ENCODE measurements at places on chromosomes 7 and 10.

DNA sequence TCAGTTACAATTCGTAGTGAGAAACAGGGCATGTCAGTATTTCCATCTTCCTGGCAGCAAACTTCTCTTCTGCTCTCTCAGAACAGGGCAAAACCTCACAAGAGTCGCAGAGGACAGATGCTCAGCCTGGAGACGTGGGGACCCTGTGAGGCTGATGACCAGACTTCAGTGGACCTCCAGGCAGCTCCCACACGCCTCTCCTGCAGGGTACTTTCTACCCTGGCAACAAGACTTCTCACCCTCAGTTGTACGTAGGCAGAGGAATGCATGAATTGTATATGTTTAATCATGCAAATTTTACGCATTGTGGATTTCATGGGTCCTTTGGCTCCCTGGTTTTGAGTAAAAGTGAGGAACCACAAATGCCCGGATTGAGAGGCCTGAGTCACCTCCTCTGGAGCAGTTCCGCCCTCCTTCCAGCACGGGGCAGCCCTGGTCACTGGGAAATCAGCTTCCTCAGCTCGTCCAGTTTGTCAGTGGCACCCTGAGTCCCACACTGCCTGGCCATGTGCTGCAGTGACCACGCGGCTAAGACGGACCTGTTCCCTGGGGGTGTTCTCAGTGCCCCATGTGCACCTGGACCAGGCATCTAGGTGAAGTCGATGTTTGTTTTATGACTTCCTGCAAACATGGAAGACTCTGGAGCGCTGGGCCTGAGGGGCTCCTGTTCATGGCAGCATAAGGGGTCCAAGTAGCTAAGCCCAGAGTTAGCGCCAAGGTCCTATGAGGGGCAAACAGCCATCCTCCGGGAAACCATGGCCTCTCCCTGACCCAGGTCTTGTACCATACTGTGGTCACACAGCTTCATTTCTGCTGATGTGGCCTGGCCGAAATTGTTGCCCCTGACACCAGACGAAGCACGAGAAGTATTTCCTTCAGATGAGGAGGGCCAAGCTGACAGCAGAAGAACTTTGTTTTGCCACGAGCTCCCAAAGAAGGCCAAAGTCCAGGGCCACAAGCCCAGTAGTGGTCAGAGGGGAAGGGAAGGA lies 165.1 kb downstream of the TNS3 start:
- no peak for DNase-seq

DNA sequence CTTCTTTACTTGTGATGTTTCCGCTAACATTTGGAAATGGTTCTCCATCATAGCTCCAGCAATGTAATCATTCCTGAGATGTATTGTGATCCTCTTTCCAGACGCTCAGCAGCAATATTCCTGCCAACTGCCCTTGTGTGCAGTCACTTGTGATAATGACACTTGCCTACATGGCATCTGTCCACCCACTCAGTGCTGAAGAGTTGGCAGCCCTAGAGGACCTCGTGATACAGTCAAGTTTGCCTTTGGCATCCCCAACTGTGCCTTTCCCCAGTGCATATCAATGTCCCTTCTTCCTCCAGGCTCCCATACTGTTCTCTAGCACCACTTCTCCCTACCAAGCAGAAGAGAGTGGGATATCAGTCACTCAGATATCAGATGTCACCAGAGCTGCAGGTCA lies 64.9 kb downstream of the MYOF start:
- no peak for DNase-seq

DNA sequence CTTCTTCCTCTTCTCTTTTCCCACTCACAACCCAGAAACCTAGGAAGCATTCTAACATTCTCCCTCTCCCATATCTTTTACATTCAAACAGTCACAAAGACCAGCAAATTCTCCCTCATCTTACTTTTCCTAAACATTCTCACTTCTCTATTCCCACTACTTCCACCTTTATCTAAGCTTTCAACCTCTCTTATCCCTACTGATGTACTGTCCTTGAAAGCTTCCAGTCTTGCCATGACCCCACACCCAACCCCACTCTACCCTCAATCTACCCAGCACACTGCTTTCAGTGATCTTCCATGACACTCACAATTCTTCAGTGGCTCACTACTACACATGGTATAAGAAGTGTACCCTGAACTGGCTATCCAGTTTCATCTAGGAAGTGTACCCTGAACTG lies 5.3 kb downstream of the IMMP2L start:
- no peak for DNase-seq

DNA sequence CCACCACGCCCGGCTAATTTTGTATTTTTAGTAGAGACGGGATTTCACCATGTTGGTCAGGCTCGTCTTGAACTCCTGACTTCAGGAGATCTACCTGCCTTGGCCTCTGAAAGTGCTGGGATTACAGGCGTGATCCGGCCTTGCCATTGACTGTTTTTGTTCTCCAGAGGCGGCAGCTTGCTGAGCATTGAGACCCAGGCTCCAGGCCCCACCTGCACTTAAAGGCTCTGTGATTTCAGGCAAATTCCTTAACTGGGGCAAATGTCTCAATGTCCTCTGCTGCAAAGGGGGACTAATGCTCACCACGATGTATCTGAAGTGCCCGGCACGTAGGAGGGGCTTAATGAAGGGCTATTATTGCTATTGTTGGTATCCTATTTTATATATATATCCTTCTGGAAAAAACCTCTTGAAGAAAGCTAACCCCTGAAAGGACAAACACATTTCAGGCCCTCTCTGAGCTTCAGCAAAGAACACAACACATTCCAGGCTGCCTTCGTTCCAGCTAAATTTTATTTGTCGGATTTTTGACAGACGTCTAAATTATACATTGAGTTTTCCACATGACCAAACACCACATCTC lies 29.0 kb downstream of the TRIM8 start:
- no peak for DNase-seq

GRCh38 chr7:117188376-117188775 lies 134.5 kb downstream of the WNT2 start:
- no peak for DNase-seq

DNA sequence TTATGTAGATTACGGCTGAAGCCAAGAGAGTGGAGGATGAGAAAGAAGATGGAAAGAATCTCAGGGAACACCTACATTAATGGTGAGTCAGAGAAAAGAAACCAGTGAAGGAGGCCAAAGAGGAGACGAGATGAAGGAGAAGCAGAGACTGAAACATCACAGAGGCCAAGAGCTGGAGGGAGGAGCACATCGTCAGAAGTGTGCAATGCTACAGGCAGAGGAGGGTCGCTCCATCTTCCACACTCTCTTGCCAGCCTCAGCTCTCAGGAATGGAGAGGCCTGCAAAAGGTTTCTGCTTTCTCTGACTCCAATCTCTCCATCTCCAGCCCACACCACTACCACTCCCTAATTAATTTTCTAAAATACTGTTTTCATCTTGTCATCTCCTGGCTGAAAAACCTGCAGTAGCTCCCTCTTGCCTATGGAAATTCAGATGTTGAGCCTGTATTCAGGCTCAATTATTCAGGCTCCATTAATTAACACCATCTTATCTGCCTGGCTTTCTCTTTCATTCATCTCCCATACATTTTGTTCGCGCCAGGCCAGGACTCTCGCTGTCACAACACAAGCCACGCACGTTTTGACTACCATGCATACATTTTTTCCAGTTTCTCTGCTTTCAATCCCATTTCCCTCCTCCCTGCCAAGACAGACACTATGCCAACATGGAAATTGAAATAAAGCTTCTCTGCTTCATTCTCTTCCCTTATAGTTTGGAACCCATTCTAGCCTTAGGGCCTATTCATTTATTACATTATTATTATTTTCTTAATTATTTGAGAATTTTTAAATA lies 165.8 kb downstream of the INHBA start:
- DNase-seq, result no peak

- no peak for DNase-seq
Observed at GRCh38 chr7:117248829-117249228, 74.0 kb downstream of the WNT2 start.

- no peak for DNase-seq
Observed at GRCh38 chr10:852386-852785, 79.1 kb downstream of the LARP4B start.

DNA sequence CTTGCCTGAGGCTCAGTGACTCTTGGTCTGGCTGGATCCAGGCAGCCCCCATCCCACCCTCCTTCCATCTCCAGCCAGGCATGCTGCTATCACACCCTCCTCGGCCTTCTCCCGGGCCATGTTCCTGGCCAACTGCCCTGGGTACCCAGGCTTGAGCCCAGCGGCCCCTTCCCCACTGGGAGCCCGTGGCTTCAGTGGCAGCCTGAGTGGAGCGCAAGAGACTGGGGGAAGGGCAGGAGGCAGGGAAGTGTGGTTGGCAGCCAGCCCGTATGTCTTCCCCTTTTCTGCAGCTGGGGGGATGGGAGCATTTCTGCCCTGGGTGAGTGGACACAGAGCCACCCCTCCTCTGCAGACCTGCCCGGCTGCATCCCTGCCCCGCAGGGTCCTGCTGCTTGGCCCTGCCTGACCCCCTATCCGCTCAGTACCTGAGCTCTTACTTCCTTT lies 148.5 kb downstream of the ARHGAP22 start:
- no peak for DNase-seq

DNA sequence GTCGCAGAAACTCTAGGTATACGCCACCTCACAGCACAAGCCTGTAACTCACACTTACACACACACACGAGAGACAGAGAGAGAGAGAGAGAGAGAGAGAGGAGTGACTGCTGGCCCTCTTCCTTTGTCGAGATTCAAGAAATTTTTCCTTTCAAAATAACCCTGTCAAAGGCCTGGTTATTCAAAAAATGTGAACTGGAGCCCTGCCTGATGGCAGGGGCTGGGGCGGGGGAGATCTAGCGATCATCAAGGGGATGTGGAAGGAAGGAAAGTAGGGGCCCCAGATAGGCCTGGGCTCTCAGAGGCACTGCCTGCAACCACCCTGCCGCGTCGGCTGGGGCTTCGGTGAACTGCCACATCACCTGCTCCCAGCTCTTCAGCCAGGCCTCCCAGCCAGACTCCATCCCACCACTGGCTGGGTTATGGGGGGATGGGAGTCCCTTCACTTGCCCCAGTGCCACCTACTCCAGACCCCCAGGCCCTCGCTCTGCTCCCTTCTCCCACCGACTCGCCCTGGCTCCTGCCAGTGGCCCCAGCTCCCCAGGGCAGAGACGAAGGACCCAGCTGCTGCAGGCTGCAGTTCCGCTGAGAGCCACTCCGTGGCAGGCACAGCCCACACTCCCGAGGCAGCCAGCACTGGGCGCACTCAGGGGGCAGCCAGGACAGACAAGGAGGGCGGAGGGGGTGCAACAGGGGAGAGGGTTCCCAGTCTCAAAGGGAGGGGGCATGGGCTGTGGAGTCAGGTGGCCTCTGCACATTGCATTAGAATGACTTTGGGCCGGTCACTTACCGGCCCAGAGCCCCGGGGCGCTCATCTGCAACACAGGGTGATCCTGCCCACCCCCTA lies 15.3 kb downstream of the KCNH2 start:
- DNase-seq, result peak; percentile 62

DNA sequence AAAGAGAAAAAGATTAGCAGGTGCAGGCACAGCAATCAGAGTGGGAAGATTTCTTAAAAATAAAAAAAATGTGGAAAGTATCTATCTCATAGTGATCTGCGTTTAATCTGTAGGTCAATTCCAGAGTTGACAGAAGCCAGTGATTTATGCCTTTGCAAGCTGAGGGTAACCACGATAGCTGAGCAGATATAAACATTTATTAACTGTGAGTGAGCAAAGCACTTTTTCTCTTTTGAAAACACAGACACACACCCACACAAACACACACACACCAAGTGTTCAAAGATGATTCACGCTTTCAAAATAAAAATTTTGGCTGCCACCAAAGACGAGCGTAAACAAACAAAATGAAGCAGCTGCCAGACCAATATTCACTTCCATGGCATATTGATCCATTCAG lies 243.2 kb upstream of the SLC26A5 start:
- DNase-seq, result no peak

GRCh38 chr7:31102151-31102972 lies 50.3 kb downstream of the ADCYAP1R1 start:
- DNase-seq, result no peak

- DNase-seq, result no peak
Observed at GRCh38 chr10:67088036-67088435, 162.2 kb downstream of the LRRTM3 start.

DNA sequence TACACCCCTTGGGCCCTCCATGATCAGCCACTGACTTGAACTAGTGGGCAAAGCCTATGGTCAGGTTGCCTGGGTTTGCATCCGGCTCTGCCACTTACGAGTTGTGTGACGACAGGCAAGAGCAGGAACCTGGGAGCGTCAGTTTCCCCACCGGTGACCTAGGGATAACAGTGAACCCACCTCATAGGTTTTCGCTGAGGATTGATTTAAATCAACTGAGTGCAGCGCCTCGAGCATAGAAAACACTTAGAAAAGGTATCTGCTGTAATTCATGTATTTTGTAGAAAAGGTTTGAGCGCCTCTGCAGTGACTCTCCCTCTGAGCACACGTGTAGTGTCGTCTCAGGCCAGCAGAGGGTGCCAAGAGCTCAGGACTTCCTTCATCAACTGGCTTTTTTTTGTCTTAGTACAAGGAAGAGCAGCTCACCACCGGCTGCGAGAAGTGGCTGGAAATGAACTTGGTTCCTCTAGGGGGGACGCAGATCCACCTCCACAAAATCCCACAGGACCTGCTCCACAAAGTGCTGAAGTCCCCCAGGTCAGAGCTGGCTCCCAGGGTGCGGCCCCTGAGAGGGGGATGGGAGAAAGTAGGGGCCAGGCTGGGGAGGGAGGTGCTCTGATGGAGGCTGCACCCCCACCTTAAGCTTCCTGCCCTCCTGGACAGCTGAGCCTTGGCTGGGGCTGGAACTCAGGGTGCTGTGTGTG lies 27.7 kb downstream of the BTBD16 start:
- DNase-seq, result peak; percentile 63

DNA sequence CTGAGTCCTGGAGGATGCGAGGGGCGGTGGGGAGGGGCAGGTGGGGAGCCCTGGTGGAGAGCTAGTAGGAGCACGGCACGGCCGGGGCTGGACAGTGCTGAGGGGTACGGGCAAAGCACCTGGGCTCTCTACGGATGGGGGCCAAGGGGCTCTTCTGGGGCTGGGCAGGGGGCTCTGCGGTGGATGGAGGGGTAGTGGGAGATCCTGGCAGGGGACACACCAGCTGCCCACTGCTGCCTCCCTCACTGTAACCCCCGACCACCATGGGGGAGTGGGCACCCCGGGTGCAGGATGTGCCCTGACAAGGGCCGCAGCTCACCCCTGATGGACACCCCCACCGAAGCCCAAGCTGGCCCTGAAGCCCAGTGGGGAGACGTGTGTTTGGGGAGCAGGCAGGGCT lies 203.3 kb downstream of the ELFN1 start:
- DNase-seq, result no peak

- DNase-seq, result no peak
Observed at GRCh38 chr10:86632951-86633350, 21.4 kb upstream of the OPN4 start.

- no peak for DNase-seq
Observed at GRCh38 chr10:123517901-123518300, 148.3 kb upstream of the GPR26 start.

DNA sequence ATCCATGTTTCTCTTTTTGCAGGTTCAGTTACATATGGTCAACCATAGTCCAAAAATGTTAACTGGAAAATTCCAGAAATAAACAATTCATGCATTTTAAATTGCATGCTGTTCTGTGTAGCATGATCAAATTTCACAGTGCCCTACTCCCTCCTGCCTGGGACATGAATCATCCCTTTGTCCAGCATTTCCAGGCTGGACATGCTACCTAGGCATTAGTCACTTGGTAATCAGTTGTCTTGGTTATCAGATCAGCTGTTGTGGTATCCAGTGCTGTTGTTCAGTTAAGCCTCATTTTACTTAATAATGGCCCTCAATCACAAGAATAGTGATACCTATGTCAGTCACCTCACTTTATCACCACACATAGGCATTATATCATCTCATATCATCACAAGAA lies 7.3 kb upstream of the PNLIP start:
- DNase-seq, result no peak

GRCh38 chr10:47043928-47044538 lies 132.8 kb downstream of the PTPN20 start:
- no peak for DNase-seq

All from CD4-positive, alpha-beta memory T cell (primary cell).